ENCODE measurements at places on chromosomes 3 and 15. TPM values are rescaled to one million over a fixed set of nuclear protein-coding genes. Genes with fewer than 3 reads are reported as not detected.

The SLC28A1 gene
- not detected for total RNA-seq

The GNB4 gene
- 25.3 TPM for total RNA-seq

The EIF5A2 gene
- total RNA-seq: 28.6 TPM

The NECTIN3 gene
- 104 TPM for total RNA-seq

The SLC33A1 gene
- 15.6 TPM for total RNA-seq

The ATP8B4 gene
- total RNA-seq: 15.1 TPM

The SEMA3G gene
- total RNA-seq: 163 TPM

The C3orf49 gene
- total RNA-seq: not detected

The SLC6A11 gene
- not detected for total RNA-seq

The CPA3 gene
- not detected for total RNA-seq

The NRROS gene
- total RNA-seq: 22.6 TPM

The C15orf62 gene
- total RNA-seq: not detected

The TGM4 gene
- not detected for total RNA-seq

The SPESP1 gene
- 6.1 TPM for total RNA-seq

The CTXN2 gene
- total RNA-seq: not detected

The CD200 gene
- total RNA-seq: 3.6 TPM
